ENCODE measurements at places on chromosomes 7 and 10. TPM values are rescaled to one million over a fixed set of nuclear protein-coding genes. Genes with fewer than 3 reads are reported as not detected.

- DNase-seq, result no peak
Measured at GRCh38 chr7:55233001-55233400, 132.1 kb upstream of the LANCL2 start.

GRCh38 chr10:80168679-80169380, 36.3 kb downstream of the PLAC9 start:
- DNase-seq, result no peak

GRCh38 chr7:80078159-80078731, 56.4 kb upstream of the GNAI1 start:
- DNase-seq, result no peak

- peak; percentile 43 for DNase-seq
Measured at GRCh38 chr10:13773496-13774170, 186.9 kb downstream of the PRPF18 start.

GRCh38 chr7:155009570-155010157, 6.7 kb upstream of the PAXIP1 start:
- no peak for DNase-seq

DNA sequence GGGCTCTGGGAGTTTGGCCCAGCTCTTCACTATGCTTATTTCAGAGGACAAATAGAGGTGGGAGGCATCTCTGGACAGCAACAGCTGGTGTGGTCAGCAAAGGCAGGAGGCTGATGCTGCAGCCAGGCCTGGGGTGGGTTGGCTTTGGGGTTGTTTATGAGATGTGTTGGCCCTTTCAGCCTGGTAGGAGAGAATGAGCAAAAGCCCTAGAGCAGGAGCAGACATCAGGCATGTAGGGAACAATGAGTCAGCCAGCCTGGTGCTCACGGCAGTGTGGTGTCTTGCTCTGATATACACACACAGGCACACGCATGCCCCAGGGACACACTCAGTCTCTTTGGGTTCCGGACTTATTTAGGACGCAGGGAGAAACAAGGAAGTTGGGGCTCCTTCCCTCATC, 157.1 kb downstream of the PRKCQ start:
- DNase-seq, result no peak

- no peak for DNase-seq
Measured at GRCh38 chr10:8069108-8069507, 14.6 kb downstream of the GATA3 start.

DNA sequence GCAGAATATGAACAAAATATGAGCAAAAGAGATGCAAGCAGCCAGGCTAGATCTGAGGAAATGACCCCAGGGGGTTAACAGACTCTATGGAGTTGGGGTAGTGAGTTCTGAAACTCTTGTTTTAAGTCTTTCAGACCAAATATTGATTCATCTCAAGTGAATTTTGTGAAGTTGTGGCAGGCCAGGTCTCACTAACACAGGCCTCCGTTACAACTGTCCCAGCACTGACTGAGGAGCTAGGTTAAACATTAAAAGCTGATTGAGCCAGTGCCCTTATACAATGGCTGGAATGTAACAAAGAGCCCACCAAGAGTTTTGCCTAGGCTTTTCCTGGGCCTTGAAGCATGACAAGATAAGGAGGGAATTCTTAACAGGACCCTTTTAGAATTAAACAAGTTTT, 192.3 kb upstream of the STK17A start:
- DNase-seq, result no peak

DNA sequence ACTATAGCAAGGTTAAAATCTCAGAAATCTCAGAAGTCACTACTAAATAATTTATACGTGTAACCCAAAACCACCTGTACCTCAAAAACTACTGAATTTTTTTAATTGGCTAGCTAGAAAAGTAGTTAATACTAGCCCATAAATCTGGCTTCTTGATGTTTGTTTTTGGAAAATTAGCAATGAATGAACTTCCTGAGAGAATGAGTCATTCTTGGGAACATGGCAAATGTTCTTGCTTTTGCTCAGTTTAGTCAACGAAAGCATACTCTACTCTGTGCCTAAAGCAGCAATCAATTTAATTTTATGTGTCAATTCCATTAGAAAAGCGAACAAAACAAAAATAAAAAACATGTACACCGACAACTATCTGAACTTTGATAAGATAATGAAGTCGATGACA, 69.2 kb downstream of the SEMA3E start:
- no peak for DNase-seq

GRCh38 chr7:117152213-117153007, 170.4 kb downstream of the WNT2 start:
- no peak for DNase-seq

GRCh38 chr7:25272265-25272664, 44.0 kb upstream of the NPVF start:
- DNase-seq, result no peak

- no peak for DNase-seq
Measured at GRCh38 chr10:89207801-89208551, 859 bp upstream of the CH25H start.

The SLC16A12 gene
- 2.5 TPM for polyA plus RNA-seq

The PAPOLB gene
- not detected for polyA plus RNA-seq

The CAV1 gene
- polyA plus RNA-seq, result 298 TPM

The CYP26A1 gene
- polyA plus RNA-seq, result 1.2 TPM

The CCDC3 gene
- polyA plus RNA-seq, result 16.8 TPM

The DYNC1I1 gene
- 0.48 TPM for polyA plus RNA-seq

All from muscle of back (tissue), 13 donors.